ENCODE measurements at places on chromosomes 16 and 17.

DNA sequence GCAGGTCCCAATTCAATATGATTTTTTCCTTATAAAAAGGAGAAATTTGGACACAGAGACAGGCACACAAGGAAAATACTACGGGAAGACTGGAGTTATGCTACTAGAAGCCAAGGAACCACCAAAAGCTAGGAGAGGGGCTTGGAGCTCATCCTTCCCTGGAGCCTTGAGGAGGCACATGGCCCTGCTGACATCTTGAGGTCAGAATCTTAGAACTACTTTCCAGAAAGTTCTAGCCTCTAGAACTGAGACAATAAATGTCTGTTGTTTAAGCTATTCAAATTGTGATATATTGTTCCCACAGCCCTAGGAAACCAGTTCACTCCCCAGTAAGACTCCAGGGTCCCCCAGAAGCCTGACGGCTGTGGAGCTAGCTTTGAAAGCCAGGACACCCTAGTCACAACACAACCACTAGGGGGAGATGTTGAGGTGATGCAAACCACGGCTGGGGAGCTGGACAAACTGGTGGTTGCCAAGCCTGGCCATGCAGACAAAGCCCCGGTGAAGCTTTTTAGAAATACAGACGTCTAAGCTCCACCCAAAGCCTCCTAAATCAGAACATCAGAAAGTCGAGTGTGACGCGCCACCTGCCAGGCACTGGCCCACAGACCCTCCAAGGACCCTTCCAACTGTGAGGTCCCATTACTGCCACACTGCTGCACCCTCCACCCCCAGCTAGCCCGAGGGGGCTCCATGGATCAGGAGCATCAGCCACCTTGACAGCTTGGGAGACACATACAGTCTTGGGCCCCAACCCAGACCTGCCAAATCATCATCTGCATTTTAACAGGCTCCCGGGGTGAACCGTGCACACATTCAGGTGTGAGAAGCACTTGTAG lies 106.4 kb downstream of the SLC39A11 start:
- DNase-seq: peak; percentile 34

- DNase-seq: no peak
Observed at GRCh38 chr17:43983515-43984411, 20.7 kb upstream of the NAGS start.

GRCh38 chr17:61584866-61585265 lies 6.2 kb downstream of the NACA2 start:
- no peak for DNase-seq

DNA sequence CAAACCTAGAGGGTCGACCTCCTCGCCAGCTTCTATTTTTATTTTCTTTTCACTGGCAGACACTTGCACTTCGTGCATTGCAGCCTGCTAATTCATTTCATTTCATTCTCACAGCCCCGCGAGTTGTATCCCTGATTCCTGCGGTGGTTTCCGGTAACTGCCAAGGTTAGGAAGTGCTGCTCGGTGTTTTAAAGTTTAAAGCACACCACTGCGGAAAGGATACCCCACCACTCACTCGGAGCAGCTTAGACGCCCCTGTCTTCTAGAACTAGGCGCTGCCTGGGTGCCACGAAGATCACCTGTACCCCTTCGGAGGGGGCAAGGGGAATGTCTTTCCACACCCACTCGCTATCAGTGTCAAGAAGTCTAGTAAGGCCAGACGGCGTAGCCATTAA lies 509 bp downstream of the CNEP1R1 start:
- peak; percentile 39 for DNase-seq

- no peak for DNase-seq
Observed at GRCh38 chr17:77462090-77462489, 321.3 kb downstream of the SEC14L1 start.

DNA sequence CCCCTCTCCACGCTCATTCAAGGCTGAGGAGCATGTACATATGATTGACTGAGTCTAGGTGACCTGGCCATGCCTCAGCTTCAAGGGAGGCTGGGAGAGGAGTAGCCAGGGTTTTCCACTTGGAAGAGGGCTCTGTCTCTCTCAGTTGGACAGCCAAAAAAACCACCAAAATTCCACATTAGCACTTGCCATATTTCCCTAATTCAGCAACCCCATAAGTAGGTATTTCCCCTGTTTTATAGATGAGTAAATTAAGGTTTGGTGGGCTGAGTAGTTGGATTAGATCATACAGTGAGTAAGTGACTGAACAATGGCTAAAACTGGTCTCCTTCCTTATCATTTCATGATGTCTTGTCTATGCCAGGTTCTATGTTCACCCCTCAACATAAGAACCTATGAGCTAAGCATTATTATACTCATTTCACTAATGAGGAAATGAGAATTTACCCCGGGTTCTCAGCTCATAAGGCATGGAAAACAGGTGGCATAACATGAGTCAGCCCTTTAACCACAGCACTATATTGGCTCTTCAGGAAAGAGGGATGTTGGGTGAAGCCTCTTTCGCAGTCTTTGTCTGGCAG lies 68.0 kb upstream of the GAS7 start:
- DNase-seq: no peak

DNA sequence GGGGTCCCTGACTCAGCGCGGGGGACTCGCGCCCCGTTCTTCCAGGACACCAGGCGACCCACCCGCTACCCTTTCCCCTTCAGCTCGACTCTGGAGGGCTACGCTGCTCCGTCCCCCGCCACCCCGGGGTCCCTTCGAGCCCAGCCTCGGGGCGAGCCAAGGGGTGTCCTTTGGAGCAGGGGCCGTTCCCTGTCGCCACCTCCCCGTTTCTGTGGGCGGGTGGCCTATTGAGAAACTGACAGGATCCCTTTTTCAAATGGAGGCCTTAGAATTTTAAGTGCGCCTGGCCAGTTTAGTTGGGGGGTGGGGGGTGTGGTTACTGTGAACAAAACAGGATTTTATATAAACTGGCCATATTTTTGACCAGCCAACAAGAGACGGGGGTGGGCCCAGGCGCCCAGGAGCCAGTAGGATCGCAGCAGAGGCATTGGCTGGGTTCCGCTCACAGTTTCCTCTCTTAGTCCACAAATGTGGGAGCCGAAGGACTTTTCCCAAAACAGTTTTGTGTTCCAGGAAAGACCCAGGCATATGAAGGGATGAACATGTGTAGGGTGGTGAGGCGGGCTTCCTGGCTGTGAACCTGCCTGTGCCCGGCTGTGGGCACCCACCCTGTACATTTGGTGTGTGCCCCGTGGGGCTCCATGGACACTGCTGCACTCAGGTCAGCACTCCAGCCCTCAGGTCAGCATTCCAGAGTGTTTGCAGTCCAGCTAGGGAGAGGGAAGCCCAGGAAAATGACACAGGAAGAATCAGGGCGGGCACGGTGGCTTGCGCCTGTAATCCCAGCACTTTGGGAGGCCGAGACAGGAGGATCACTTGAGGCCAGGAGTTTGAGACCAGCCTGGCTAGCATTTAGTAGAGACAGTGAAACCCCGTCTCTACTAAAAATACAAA lies 722 bp upstream of the TIMP2 start:
- DNase-seq: no peak

- DNase-seq: no peak
Observed at GRCh38 chr16:20829536-20829935, 23.2 kb downstream of the REXO5 start.

GRCh38 chr17:60506312-60506711 lies 19.7 kb downstream of the APPBP2 start:
- no peak for DNase-seq

DNA sequence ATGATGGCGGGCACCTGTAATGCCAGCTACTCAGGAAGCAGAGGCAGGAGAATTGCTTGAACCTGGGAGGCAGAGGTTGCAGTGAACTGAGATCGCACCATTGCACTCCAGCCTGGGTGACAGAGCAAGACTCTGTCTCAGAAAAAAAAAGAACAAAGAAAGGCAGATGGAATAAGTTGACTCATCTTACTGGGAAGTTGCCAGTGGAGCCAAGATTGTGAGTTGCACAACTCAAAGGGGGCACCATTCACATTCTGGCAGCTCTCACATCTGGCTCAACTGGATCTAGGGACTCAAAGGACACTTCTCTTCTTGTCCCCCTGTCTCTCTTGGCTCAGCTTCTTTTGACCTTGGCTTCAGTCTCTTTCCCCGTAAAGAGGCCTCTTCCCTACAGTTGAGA lies 53.7 kb upstream of the ETV4 start:
- DNase-seq: no peak

DNA sequence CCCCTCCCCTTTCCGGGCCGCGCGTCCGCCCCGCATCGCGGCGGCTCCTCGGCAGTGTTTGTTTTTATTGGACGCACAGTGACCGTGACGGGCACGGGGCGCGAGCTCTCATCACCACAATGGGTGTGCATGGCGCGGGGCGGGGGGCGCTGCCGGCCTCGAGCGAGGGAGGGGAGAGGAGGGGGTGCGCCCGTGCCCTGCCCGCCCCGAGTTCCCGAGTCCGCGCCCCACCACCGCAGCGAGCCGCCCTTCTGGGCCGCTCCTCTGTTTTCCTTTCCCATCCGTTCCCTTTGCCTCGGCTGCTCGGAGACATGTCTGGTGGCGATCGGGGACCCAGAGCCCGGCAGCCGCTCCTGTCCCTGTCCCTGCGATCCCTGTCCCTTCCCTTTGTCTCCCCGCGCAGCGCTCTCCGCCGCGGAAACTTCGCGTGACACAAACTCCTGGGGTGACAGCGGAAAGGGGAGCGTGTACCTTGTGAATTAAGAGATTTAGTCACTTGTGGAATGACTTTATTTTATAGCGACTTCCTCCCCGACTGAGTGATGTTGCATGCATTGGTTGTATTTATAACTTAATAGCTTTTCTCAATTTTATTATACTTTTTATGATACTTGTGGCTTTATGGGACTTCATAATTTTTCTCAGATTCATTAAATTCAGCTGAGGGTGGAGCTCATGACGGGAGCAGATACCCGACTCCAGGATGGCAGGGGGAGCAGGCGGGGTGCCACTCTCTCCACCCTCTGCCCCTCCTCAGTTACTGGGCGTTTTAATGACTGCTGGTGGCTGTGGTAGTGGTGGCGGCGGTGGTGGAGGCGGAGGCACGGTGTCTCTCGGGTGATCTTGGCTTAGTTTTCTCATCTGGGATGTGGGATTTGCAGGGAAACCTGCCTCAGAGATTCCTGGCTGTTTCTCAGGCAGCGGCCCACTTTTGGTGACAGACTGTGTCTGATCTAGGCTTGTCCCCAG lies 40.8 kb downstream of the MRM1 start:
- no peak for DNase-seq

DNA sequence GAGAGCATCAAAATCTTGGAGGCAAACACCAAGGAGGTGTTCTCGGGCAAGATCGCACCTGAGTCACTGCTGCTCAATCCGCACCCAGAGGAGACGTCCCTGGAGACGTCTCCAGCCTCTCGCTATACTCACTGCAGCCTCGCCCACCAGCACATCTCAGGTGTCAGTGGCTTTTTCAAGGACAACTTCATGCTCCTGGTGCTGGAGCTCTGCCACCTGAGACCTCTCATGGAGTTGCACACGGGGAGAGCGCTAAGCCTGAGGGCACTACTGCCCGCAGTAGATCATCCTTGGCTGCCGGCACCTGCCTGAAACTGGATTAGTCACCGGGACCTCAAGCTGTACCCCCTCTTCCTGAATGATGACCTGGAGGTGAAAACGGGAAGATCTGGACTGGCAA lies 2.6 kb upstream of the MBTPS1 start:
- no peak for DNase-seq

DNA sequence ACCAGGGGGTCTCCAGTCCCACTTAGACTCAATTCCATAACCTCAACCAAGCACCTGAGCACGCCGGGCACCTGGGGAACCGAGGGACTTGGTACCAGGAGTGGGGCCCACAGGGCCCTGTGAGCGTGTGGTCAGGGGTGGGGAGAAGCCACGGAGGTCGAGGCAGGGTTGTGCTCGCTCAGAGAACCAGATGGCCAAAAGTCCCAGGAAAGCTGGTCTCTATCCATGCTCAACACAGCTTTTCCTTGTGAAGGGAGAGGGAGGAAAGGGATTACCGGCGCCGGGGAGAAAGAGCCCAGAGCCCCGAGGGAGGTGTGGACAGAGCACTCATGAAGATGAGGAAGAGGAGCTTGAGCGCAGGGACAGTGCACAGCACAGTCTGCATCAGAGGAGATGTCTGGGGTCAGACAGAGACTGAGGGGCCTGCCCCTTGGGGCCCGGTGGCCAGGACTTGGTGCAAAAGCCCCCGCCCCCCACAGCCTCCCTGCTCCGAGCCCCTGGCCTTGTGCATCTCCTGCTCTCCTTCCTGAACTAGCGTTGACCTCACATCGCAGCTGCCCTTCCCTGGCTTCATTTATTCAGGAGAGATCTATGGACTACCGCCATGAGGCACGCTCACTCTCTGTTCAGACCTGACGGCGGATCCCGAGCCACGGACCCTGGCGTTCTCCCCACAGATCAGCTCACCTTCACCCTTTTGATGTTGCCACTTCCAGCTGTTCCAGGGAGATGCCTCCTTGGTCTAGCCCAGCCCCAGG lies 355.4 kb upstream of the TNRC6C start:
- no peak for DNase-seq

DNA sequence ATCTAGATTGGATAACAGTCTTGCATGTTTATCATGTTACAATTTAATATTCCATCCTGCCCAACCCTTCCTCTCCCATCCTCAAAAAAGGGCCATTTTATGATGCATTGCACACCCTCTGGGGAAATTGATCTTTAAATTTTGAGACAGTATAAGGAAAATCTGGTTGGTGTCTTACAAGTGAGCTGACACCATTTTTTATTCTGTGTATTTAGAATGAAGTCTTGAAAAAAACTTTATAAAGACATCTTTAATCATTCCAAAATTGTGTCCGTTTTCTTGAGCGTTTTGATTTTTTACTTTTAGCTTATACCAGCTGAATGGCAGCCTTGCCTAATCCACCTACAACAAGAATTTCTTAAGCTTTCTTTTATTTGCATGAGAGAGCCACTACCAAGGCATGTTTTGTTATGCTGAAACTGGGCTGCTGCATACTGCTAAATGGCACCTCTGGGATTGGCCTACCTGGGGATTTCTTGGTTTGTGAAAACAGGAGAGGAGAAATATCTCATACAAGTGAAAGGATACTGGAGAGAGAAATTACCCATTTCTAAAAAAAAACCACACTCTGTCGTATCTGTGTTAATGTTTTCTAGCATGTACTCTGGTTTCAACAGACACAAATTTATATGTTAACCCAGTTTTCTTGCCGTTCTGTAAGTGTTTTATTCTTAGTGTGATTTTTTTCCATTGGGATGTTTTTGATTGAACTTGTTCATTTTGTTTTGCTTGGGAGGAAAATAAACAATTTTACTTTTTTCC lies 52.2 kb downstream of the TUBD1 start:
- no peak for DNase-seq

Measured in NCI-H1105 (cell line).